Neural cell (in vitro differentiated cells): ENCODE measurements at places on chromosomes 2 and 18. TPM values are rescaled to one million over a fixed set of nuclear protein-coding genes. Genes with fewer than 3 reads are reported as not detected.

Gene DOK6
- polyA plus RNA-seq, result 7.4 and 9.7 TPM in 2 replicates

Gene CCL20
- not detected in 2 replicates for polyA plus RNA-seq

Gene TRIM54
- 0.28 TPM in 1 of 2 replicates, not detected in the other for polyA plus RNA-seq

Gene TRIB2
- 101 and 123 TPM in 2 replicates for polyA plus RNA-seq

Gene NEU4
- polyA plus RNA-seq, result not detected in 2 replicates

Gene KCNIP3
- not detected in 2 replicates for polyA plus RNA-seq

Gene UGT1A3
- polyA plus RNA-seq, result not detected in 2 replicates

Gene SLC11A1
- polyA plus RNA-seq, result 0.04 TPM in 1 of 2 replicates, not detected in the other

Gene CTLA4
- polyA plus RNA-seq, result not detected in 2 replicates

Gene ACADL
- polyA plus RNA-seq, result 0.14 TPM in 1 of 2 replicates, not detected in the other

Gene ALKAL2
- polyA plus RNA-seq, result not detected in 2 replicates

Gene ZNF804A
- 2.7 and 2.9 TPM in 2 replicates for polyA plus RNA-seq

Gene FBXO15
- 6.1 and 9.2 TPM in 2 replicates for polyA plus RNA-seq

Gene UGT1A8
- polyA plus RNA-seq, result not detected in 2 replicates

Gene CRYGC
- polyA plus RNA-seq, result not detected in 2 replicates

Gene DGUOK
- 168 and 188 TPM in 2 replicates for polyA plus RNA-seq

Gene ACVR1C
- polyA plus RNA-seq, result 0.26 and 0.64 TPM in 2 replicates

Gene C2orf80
- polyA plus RNA-seq, result 68.0 and 71.5 TPM in 2 replicates

Gene KCNJ3
- 0.68 and 2.3 TPM in 2 replicates for polyA plus RNA-seq

Gene GALNT3
- polyA plus RNA-seq, result 3.7 and 7.4 TPM in 2 replicates

Gene CRYGD
- not detected in 2 replicates for polyA plus RNA-seq
